ENCODE measurements at places on chromosomes 1 and 21.

DNA sequence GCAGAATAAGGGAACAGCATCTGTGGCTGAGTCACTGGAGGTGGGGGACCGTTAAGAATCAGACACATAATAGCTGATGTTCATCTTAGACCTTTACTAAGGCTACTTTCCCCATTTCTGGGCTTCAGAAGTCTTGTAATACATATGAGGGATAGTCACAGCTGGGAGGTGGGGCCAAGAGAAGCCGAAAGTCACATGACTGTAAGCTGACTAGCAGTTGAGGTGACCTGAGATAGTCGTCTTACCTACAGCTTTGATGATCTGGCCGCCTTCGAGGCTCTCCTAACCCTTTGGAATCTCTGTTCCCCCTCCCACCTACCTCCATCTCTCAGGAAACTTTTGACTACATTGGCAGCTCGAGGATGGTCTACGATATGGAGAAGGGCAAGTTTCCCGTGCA lies 9.4 kb downstream of the NCSTN start:
- no peak for DNase-seq

GRCh38 chr21:31838586-31839355 lies 34.0 kb upstream of the HUNK start:
- DNase-seq, result no peak

DNA sequence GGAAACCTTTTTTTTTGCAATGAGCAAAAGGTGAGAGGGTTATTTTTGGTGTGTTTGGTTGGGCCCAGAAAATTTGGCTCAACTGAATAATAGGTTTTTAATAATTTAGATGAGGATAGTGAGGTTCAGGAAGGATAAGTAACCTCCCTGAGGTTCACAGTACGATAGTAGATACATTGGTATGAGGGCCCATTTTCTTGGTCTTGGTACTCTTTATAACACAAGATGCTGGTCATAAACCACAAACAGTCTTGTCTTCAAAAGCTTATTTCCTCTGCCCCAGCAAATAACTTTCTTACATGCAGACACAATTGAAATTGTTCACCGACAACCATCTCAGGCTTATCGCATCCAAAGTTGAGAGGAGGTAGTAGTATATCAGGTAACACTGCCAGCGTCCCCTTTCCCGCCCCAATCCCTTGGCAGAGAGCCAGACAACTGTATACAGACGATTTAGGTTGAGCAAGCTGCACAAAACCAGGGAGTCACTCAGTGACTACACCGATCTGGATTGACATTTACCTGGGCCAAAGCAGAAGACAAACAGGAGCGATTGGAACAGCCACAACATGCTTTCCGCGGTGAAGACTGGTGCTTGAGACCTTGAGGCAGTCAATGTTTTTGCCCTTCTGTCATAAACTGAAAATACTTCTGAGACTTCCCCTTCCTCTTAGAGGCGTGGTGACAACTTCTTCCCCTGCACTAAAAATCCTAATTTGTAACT lies at the start of gene SLAMF6:
Gene SLAMF6, minus strand, starts transcription at position 634 of the 724 bp plus-strand sequence. Its CDS starts 63 bp downstream, at position 571.
- no peak for DNase-seq

- no peak for DNase-seq
Observed at GRCh38 chr1:108152782-108153222, 47.3 kb downstream of the SLC25A24 start.

- no peak for DNase-seq
Observed at GRCh38 chr21:41557884-41558283, 49.9 kb upstream of the TMPRSS2 start.

GRCh38 chr1:11651017-11651416 lies 3.2 kb downstream of the FBXO2 start:
- no peak for DNase-seq

DNA sequence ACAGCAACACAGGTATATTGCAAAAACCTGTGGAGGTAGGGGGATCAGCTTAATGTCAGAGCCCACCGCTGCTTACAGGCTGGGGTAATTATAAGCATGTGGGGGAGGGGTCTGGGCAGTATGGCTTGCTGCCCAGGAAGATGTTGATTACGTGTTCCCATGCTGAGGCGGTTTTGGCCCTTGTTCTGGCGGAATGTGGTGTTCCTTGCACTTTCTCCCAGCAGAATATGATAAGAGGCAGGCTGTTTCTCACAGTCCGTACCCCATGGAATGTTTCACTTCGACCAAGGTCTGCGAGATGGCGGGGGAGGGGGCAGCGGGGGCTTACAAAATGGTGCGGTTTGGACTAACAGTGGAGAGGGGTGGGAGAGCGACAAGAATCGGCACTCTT lies 9.8 kb upstream of the HPCAL4 start:
- DNase-seq, result no peak

DNA sequence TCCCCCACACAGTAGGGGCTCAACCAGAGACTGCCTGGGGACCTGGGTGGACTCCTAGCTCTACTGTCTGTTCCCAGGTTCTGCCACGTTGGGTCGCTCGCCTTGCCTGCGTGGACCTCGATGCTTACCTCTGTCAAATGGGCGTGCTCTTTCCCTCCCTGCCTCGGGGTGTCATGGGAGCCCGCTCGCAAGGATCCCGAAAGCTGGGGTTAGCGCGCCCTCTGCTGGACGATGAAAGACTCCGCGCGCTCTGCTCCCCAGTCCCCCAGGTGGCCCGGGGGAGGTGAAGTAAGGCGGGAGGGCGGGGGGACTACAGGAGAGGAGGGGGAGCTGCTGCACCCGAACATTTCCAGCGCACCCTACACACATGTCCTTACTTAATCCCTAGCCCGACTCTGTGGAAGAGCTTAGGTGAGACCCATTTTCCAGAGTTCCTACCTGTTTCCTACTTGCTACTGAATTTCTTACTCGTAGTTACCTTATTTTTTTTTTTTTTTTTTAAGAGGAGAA lies 2.3 kb upstream of the BSND start:
- DNase-seq, result peak; percentile 53

- DNase-seq, result no peak
Observed at GRCh38 chr21:42377211-42377950, 11.0 kb upstream of the TFF1 start.

Measured in SK-N-DZ (cell line).